ENCODE measurements at places on chromosomes 13 and 19.

GRCh38 chr13:40422588-40423235 lies 243.7 kb downstream of the FOXO1 start:
- no peak for DNase-seq

GRCh38 chr13:36819739-36820090 lies 693 bp downstream of the RFXAP start:
- no peak for DNase-seq

DNA sequence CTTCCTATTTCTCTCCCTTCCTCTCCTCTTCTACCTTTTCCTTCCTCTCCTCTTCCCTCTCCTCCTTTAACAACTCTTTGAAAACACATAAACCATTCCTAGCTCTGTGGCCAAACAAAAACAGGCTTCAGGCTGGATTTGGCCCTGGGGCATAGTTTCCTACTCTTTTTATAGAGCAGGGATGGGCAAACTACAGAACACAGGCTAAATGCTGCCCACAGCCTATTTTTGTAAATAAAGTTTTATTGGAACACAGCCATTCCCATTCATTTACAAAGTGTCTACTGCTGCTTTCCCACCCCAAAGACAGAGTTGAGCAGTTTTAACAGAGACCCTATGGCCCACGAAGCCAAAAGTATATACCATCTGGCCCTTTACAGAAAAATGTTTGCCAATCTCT lies 35.4 kb downstream of the LHFPL6 start:
- no peak for DNase-seq

DNA sequence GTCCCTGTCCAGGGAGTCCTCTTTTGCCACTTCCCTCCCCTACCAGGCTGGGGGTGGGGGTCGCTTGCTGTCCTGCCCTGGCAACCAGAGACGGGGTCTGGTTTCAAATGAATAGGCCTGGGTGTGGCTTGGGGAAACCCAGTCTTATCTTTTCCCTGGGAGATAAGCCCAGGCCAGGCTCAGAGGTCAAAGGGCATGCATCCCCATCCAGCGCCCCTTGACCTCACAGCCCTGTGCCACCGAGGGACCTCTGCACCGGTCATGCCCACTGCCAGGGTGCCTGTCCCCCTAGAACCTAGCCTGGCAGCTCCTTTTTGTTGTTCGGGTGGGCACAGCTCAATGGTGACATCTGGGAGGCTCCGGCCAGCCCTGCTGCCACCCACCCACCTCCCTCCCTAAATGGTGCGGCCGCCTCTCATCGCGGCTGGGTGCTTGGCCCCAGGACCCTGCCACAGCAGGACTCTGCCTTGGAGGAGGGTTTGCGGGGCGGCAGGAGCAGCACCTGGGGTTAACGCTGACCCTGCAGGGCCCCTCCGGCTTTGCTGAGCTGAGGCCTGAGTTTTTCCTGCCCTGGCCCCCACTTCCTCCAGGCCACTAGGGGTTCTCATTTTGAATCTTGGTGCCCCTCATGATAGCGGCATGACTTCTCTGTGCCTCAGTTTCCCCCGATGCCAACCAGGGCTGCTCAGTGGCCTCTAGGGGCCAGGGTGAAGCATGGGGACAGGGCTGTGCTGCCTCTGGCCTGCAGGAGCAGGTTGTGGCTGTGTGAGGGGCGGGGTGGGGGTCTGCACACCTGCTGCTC lies 2.9 kb upstream of the CERS1 start:
- no peak for DNase-seq

GRCh38 chr13:96996886-96997285 lies 2.6 kb upstream of the OXGR1 start:
- no peak for DNase-seq

DNA sequence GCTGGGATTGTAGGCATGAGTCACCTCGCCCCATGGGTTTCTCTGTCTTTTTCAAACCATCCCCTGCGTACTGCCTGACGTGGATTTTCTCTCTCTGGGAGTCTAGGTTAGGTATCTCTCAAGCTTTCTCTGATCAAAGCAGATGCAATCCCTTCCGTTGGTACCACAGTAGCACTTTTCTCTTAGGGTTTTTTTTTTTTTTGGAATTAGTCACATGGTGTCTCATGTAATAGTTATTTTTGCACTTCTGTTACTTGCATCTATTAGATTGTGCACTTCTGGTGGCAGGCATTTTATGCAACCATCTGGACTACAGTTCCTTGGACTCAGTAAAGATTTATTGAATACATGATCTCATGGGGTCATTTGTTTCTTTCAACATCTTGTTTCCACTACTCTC lies 72.1 kb downstream of the GPC6 start:
- no peak for DNase-seq

DNA sequence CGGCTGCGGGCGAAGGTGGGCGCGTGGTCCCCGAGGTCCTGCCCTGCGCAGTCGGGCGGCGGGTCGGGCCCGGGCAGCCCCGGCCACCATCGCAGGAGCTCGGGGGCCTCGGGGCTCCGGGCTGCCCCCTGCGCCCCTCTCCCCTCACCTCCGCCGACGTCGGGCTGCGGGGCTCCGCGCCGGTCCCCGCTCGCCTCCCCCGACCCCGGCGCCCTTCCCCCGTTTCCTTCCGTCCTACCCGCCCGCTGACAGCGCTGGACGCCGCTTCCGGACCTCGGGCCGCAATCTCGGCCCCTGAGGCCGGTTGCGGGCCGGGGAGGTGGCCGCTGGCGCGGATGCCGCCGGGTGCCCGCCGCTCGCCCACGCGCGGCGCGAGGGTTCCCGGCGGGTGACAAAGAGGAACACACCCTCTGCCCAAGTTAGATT lies 720 bp downstream of the FARP1 start:
- no peak for DNase-seq

DNA sequence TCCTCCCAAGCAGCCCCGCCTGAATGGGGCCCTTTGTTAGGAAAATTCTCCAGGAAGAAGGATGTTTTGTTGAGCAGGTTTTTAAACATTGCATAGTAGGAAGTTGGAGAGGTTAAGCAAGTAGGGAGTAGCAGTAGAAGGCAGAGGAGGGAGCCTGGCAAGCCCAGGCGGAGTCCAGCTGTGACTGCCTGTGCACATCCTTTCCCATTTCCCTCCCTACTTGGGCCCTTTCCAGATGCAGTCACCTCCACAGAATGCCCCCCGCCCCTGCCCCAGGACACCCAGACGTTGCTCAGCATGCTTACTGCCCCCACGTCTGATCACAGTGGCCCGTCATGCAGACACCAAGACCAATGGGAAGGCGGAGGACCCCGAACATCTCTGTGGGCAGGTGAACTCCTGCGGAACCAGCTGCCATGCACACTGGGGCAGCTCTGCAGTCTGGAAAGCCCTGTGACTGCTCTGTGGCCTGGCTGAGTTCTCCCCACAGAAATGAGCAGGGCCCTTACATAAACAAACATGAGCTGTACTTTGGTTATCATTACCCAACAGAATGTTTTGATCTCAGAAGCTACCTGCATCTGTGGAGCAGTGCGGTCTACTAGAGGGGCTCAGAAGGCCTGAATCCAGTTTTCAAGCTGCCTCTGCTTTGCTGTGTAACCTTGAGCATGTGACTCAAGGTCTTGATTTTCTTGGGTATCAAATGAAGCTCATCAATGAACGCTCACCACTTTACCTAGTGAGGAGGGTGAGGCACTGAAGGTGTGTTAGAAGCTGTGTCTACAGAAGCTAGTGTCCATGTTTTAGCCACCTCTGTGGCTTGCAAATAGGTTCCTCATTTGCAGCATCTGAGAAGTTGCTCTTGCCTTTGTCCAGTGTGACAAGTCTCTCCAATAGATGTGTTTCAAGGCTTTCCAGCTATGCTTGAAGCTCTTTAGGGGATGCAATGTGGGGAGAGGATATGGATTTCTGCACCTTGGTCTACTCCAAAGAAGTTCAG lies 84.2 kb downstream of the TNFRSF19 start:
- DNase-seq, result no peak

GRCh38 chr13:112931028-112931934 lies 37.7 kb upstream of the MCF2L start:
- peak; percentile 92 for DNase-seq

GRCh38 chr13:107450931-107451330 lies 764.4 kb downstream of the LIG4 start:
- no peak for DNase-seq
